ENCODE measurements at places on chromosomes 6 and 20.

DNA sequence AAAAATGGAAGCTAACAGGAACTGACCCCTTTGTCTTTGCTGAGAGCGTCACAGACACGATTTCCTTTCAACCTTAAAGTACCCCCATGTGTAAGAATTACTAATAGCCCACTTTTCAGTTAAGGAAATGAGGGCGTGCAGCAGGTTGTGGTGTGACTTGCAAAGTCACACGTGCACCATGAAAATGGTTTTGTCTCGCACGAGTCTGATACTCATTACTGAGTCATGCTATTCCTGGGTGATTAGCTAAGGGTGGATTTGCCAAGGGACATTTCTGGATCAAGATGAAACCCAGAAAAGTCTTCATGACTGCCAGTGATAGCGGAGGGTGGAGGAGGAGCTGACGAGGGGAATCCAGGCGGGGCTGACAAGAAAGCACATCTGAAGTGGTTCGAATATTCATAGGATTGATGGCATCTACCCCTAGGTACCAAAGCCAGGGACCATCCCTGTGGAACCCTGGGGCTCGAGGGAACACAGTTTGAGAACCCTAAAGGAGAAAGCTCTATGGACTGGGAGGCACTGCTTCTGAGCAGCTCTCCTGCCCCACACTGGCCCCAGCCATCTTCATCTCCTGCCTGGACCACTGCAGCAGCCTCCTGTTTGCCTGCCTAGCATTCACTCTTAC is 12.1 kb upstream of the NFATC2 start:
- no peak for DNase-seq

DNA sequence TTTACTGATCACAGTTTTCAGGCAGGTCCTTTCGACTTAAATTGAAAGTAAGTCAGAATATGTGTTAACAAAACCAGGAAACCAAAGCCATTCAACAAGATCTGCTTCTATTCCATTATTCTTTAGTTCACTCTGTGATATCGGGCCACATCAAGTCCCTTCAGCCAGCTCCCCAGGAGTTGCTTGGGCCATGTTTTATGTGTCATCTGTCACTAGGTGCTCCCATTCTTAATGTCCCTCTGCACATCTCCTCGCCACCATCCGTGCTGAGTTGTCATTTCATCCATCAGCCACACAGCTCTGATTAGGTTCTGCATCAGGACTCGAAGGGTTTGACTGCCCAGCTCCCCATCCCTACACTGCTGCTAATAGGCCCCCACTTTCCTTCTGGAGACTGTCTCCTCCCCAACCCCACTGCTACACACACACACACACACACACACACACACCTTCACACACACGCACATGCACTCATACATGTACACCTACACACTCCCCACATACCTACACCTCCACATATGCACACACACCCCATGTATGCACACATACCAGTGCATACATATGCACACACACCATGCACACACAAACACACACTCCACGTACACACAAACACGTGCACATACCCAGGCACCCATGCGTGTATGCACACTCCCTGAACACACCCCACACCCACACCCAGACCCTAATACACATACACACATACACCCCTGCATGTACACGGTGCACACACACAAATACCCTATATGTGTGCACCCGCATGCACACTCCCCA is 143.3 kb upstream of the GMDS start:
- DNase-seq, result no peak

DNA sequence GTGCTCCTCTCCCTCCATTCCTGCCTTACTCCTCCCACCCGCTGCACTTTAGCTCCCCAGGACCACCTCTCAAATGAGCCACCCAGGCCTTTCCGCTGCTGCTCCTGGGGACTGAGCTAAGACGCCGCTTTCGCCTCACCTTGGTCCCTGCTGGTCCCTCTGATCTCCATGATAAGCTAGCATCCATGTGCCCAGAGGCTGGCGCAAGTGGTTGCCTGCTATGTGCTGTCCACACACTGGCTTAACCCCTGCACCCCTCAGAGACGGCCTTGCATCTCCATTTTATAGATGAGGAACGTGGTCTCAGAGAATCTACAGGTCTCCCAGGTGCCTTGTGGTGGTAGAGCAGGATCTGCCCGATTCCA is 160.1 kb upstream of the PMEPA1 start:
- DNase-seq, result no peak

DNA sequence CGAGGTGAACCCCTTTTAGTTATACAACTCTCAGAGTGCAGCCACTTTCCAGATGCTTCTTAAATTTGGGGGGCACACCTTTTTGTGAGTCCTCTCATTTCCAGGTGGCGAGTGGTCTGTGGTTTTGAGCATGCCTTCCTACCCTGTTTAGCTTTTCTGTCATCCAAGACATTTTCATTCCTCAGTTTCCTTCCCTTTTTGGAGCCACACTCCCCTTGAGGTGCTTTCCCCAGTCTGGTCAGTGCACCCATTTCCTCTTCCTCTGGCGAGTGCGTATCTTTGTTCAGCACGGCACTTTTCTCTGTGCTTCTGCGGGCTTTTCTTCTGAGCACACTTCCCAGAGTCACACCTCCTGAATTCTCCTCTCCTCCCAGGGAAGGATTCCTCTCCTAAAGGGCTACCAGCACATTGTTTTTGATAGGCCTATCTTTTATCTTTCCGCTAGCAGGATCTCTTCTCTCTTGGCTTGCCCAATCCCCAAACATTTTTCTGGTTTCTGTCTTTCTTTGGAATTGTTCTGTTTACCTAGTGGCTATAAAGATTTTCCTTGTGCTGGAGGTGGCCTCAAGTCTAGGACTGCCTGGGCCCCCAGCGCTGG is 1.4 kb downstream of the PHF20 start:
- DNase-seq, result no peak

GRCh38 chr6:156839591-156840001 is 62.4 kb downstream of the ARID1B start:
- DNase-seq, result no peak

- DNase-seq, result no peak
These were observed 203.5 kb upstream of the JAG1 start for GRCh38 chr20:10877342-10877741.

- no peak for DNase-seq
These were observed 818.7 kb upstream of the GJE1 start for GRCh38 chr6:141313986-141314385.

- no peak for DNase-seq
These were observed 448.8 kb upstream of the CITED2 start for GRCh38 chr6:139823099-139823807.

DNA sequence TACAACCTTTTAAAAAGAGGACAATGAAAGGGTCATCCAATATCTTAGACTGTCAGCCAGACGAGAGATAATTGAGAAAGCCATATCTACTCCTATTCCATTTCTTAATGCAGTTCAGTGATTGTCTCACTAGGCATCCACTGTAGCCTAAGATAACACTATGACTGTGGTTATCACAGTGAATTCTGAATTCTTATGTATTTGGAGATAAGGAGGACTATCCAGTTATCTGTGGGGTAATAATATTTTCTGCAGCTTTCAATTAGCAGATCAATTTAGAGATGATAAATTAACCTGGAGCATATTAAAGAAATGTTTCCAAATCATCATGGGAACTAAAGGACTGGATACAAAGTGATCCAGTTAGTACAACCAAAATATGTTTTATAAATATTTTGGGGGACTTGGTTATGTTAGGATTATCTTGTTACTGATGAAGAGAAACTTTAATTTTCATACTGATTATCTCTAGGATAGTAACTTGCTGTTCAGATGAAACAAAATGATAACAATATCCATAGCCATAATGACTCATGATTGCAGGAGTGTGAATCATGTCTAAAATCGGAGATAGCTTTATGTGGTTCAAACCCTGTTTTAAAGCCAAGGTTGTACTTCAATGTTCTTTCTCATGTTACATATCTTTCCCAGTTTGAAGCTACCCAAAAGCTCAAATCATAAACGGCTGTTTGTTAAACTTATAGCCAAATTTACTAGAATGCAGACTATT is 1152.0 kb downstream of the HACE1 start:
- no peak for DNase-seq

GRCh38 chr6:32991972-32992371 is 17.4 kb downstream of the HLA-DOA start:
- no peak for DNase-seq

- no peak for DNase-seq
These were observed 15.9 kb upstream of the SPDEF start for GRCh38 chr6:34572021-34572420.

DNA sequence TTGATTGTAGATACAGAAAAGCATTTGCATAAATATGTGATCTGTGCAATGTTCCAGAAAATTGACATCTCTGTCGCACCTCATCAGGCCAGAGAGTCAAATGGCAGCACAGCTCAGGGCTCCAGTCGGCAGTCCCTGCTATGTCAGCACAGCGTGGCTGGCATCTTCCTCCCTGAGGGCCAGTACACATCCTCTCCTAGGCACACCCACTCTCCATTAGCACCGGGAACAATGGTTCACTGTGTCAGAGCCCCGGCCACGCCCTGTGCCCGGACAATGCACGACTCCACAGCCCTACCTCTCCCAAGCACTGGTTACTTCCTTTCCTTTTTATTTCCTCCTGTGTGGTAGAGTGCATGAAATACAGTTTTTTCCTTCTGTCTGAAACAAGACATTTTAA is 114.9 kb downstream of the FOXC1 start:
- DNase-seq, result no peak

GRCh38 chr6:111061508-111061907 is 25.8 kb upstream of the SLC16A10 start:
- DNase-seq, result no peak

DNA sequence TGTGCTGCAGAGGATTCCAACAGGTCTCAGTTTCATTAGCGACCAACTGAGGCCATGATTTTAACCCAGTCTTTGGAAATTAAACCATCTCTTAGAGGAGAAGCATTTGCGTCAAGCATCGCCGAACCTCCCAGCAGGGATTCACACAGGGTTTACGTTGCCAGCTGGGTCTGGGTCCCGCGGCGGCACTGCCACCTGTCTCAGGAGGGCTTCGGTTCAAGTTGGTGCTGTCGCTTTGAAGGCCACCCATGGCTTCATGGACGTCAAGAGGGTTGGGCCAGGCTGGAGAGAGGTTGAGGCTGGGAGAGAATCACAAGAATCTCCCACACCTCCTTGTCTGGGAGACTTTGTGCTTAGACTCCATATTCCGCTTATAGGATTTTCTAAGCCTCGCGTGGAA is 43.0 kb upstream of the FRMD1 start:
- no peak for DNase-seq

GRCh38 chr6:26520237-26520849 is 17.8 kb upstream of the HMGN4 start:
- DNase-seq, result peak; percentile 70

DNA sequence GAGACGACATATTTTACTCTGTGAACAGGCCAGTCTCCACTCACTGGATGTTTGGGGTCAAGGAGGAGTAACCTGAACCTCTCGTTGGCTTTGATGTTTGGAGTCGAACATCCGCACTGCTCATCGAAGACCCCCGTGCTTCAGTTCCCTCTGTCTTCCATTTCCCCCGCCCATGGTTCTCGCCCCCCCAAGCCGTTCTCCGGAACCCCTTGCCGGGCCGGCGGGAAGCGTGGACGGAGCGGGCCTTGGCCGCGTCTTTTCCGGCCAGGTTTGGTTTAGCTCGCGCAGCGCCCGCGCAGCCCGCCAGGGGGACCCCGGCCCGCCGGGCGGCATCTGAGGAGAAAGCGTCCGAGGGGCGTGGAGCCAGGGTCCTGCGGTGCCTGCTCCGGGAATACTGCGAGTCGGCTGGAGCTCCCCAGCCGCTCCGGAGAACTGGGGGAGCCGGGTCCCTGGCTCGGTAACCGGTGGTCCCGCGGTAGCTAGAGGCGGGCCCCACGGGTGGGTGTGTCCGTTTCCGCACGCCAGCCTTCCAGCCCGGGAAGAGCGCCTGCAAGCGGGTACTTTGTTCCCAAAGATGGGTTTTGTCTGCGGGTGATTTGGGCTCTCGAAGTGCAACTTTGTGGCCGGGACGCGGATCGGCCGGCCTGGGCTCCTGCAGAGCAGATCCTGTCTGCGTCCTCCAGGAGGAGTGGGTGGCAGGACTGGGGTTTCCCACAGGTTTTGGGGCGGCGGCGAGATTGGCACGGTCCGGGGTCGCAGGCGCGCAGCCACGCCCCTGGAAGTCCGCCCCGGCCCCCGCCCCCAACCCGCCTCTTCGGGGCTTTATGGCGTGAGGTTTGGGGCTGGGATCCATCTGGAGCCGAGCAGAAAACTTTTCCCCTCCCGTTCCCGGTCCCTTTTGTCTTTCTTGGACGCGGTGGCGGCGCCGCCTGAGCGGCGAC is at the start of gene TMEM200A:
TMEM200A (plus strand) TSS at position 852 of the 941 bp plus-strand sequence. CDS start 74,406 bp downstream, outside the sequence.
- DNase-seq, result peak; percentile 79

DNA sequence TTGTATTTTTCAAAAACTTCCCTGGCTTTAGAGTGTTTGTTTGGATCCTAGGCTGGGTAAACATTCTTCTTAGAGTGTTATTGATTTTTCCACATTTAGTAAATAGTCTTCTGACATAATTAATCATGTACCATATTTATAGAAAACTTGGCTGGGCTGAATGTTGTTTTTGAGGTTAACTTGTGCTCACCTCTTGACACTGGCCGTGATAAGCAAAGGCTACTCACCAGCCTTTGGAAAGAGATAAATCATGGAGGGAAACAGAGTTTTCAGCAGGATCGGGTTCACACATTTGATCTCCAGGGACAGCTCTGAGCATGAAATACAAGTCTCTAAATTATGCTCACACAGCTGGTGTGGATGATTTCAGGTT is 6.2 kb upstream of the CD93 start:
- DNase-seq, result no peak

DNA sequence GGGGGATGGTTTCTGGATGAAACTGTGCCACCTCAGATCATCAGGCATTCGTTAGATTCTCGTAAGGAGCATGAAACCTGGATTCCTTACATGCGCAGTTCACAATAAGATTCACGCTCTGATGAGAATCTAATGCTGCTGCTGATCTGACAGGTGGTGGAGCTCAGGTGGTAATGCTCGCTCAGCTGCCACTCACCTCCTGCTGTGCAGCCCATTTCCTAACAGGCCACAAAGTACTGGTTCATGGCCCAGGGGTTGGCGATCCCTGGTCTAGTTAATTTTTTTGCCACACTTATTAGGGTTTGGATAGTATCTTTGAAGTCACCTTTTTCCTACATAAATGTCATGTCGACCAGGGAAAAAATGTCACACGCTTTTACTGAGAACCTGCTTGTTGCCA is 96.8 kb upstream of the MLIP start:
- DNase-seq, result no peak

GRCh38 chr20:51873652-51874051 is 71.3 kb upstream of the SALL4 start:
- no peak for DNase-seq

DNA sequence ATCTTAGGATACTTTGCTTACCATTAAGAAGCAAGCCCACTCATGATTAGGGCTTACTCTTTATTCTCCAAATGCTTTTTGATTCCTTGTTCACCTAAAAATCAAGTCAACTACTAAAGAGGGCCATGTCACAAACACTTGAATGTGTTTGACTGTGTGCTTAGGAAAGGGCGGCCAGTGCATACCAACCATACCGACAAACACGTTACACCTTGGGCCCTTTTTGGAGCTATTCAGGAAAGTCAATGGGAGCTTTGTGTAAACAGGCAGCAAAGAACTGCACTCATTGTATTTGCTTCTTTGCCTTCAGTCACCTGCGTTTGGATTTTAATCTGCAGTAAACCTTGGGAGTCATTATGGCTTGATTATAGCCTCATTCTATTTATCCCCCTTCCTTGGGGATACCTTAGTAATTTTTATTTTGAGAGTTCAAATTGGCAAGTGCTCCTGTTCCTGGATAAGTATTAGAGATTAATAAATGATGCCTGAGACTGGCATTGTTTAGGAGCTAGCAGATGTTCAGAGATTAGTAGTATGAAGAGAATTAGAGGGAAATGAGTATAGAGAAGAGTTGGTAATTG is 102.6 kb upstream of the HDGFL1 start:
- peak; percentile 41 for DNase-seq

- DNase-seq, result no peak
These were observed 27.4 kb upstream of the RUNX2 start for GRCh38 chr6:45300736-45301135.

- no peak for DNase-seq
These were observed 36.5 kb downstream of the GHRH start for GRCh38 chr20:37225146-37225545.

Measured in NCI-H1930 (cell line).